ENCODE measurements at places on chromosomes 2 and 18.

GRCh38 chr2:177679611-177680605 lies 287.3 kb downstream of the AGPS start:
- DNase-seq, result no peak

DNA sequence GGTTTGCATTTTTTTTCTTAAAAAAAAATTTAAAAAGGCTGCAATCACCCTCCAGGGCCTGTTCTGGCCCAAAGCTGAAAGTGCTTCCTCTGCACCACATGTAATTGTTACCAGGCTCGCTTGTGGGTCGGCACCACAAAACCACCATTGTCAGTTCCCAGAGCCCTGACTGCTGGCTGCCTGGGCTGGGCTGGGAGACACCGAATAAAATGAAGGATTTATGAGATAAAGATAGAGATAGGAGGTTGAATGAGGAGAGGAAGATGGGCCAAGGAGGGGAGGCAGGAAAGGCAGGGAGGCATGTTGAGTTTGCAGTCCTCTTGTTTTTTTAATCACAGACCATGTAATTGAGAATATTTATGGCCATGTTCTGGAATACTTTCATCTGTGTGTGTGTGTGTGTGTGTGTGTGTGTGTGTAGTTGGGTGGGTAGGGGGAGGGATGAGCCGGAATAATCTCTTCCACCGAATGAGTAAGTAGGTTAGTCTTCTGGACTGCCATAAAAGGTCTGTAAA lies 14.7 kb downstream of the NRP2 start:
- DNase-seq, result peak; percentile 91

- DNase-seq, result no peak
Observed at GRCh38 chr2:216713691-216714336, 18.5 kb upstream of the IGFBP5 start.

- no peak for DNase-seq
Observed at GRCh38 chr2:232973796-232974195, 39.3 kb downstream of the NGEF start.

- no peak for DNase-seq
Observed at GRCh38 chr2:36450466-36451196, 95.1 kb downstream of the CRIM1 start.

DNA sequence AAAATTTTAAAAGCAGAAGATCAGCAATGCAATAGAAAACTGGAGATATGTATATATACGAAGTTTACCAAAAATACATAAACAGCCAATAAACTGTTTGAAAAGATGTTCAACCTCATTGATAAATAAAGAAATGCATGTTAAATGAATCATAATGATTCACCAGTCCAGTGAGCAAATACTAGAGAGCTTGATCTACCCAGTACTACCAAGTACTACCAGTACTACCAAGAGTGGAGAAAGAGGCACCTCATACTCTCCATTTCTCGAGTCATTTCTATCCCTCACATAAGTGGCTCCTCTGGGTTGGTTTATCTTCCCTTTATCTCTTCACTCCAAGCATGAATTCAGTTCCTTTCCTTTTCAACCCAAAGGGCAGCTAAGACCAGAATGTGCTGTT lies 138.9 kb downstream of the MREG start:
- DNase-seq, result no peak

DNA sequence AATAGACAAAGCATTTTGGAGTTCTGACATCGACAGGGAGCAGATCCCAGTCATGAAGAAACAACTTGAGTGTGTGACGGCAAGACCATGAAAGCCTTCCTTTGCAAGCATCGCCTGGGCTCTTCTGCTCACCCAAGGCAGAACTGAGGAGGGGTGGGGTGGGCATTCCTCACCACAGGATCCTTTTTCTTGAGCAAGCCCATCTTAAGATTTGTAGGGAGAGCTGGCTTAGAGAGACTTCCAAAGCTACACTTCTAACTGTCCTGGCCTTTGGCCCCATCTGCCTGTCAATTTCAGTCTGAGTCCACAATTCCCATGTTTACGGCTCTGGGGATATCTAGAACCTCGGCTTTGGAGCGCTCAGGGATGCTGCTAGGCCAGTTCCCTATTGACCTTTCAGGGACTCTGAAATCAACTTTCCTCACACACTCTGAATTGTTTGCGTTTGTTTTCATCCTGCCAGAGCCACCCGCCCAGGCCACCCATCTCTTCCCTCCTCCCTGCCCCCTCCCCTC lies 3.7 kb downstream of the KLHL14 start:
- DNase-seq, result no peak

DNA sequence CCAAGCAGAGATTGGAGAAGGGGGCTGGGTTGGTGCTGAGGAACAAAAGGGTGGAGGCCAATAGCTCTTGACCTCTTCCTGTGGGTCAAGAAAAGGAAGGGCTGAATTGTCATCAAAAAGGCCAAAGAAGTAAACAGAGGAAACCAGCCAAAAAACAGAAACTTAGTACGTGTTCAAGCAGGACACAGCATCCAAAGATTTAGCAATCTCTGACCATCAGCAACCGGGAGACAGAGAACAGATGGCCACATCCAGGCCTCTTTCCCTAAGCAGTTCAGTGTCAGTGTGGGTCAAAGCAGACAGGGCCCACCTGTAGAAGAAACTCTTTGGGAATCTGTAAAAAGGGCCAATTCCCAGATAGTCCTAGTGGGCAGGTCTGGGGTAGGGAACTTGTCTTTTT lies 2.9 kb downstream of the DNPEP start:
- DNase-seq, result no peak

DNA sequence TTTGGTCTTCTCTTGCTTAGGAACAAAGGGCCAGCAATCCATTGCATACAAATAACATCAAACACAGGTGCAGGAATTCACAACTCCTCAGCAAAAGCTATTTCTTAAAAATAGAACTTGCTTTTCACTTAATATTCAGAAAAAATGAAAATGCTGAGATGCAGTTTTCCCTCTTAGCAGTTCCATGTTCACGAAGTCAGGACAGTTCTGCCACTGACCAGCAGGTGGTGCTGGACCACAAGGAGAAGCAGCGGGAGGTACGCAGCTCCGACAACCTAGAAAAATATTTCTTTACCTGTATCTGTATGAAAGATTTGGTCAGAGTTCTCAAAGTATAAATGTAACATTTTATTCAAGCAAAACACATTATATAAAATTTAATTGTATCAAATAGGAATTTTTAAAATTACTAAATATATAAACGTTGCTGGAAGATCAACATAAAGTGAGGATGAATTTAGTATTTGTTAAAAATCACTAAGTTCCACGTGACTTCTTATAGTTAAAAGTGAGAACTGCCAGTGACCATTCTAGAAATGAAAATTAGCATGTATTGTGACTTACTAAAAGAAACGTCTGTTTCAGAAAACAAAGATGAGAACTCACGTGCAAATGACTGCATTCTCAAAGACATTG lies 48.8 kb downstream of the ADNP2 start:
- peak; percentile 75 for DNase-seq

DNA sequence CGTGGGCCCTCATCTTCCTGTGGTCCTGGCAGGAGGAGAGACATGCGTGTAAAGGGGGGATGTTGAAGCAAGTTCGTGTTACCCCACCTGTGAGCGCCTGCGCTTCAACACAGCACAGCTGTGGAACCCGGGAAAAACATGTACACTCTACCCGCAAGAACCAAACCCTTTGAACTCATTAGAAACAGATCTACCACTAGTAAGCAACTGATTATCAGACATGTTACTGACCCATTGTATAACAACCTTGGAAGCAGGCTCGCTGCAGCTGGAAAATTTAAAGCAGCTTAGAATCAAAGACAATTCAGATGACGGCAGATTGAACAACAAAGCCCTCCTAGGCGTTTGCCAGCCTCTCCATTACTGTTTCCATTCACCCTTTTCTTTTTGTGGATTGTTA lies 771.7 kb upstream of the SALL3 start:
- DNase-seq, result no peak

Data from islet precursor cell (in vitro differentiated cells).